ENCODE measurements at places on chromosomes 7 and 10.

DNA sequence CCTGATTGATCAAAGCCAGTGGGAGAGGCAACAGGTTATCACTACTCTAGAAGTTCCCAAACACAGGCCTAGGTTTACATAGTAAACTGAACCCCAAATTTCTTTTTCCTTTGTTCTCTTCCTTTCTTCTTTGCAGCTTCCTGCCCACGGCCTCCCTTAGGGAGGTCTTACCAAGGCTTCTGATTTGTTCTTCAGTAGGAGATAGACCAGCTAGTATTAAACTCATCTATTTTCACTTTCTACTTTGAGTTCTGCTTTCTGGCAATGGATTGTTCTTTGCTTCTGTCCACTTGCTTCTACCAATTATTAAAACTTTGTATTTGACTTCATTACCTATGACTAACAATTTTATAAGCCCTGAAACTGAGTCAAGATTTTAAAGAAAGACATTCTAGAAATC lies 251.2 kb upstream of the FZD1 start:
- no peak for DNase-seq

GRCh38 chr10:86960003-86960862 lies 1.8 kb downstream of the SNCG start:
- no peak for DNase-seq

DNA sequence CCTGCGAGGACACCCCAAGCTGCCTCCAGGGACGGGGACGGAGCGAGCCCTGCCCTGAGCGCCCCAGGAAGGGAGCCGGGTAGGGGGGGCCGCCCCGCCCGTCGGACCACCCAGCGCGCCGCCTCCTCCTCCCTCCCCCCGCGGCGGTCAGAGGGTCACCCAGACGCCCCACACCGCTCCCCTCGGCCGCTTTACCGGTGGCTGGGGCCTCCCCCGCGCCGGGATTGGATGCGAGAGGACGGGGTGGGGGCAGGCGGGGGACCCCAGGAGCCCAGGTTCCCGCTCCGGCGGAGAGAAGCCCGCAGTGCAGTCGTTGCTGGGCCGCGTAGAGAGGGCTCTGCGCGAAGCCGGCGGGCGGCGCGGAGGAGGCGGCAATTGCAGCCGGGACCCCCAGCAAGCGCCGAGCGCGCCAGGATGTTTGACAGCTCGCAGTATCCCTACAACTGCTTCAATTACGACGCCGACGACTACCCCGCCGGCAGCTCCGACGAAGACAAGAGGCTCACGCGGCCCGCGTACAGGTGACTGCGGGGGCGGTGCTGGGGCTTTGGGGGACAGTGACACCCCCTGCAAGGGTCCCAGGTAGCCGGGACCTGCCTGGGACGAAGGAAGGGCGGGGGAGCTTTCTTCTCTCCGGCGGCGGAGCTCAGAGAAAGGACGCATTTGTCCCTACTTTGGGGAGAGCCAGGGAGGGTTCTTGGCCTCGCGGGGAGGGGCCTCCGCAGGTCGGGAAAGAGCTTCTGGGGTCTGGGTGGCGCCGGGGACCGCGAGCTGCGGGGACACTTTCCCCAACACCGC lies at the start of gene FOXL3:
Gene FOXL3, plus strand, starts transcription at position 415 of the 798 bp plus-strand sequence. Its CDS starts 0 bp downstream, at position 415.
- DNase-seq: no peak

- DNase-seq: no peak
Measured at GRCh38 chr7:31855530-31855929, 168.5 kb downstream of the PPP1R17 start.

DNA sequence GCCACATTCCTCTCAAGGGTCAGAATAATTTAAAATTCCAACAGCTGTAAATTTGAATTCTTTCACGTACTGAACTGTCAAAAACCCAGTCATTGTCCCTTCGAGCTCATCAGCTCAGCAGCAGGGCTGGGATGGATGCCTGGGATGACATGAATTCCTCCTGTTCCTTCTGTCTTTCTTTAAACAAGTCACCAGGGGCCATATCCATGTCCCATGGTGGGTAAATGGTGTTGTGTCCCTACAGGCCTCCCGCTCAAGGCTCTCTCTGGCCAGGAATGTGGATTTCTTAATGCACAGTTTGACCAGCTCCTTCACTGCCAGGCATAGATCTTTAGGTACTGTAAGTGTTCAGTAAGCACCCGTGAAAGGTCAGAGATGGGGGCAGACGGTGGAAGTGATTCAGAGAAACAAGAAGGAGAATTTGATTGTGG lies 13.8 kb upstream of the TECPR1 start:
- DNase-seq: no peak

DNA sequence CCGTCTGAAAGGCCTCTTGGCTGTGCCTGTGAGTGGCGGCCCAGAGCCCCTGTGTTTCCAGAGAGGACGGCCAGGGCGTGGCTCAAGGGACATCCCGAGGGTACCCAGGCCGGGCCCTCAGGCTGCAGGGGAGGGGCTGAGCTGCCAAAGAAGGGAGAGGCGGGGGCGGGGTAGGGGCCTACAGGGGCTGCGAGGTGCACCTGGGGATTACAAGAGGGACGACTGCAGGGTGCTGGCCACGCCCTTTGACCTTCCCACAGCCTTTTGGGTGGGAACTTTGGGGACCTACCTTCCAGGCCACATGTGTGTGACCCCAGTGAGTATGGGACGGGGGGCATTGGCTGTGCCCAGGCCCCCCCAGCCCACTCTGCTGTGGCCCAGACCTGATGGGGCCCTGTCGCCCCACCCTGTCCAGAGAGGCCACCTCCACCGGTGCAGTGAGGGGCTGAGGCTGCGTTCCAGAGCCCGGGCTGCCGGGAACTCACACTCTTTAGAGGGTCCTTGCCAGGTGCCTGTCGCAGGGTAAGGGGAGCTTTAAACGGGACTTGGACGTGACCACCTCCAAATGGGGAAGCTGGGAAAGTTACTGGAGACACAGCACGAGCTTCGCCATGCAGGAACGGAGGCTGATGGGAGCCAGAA lies 19.0 kb upstream of the NKX6-2 start:
- no peak for DNase-seq

GRCh38 chr10:104308439-104308903 lies 29.8 kb downstream of the ITPRIP start:
- DNase-seq: no peak

DNA sequence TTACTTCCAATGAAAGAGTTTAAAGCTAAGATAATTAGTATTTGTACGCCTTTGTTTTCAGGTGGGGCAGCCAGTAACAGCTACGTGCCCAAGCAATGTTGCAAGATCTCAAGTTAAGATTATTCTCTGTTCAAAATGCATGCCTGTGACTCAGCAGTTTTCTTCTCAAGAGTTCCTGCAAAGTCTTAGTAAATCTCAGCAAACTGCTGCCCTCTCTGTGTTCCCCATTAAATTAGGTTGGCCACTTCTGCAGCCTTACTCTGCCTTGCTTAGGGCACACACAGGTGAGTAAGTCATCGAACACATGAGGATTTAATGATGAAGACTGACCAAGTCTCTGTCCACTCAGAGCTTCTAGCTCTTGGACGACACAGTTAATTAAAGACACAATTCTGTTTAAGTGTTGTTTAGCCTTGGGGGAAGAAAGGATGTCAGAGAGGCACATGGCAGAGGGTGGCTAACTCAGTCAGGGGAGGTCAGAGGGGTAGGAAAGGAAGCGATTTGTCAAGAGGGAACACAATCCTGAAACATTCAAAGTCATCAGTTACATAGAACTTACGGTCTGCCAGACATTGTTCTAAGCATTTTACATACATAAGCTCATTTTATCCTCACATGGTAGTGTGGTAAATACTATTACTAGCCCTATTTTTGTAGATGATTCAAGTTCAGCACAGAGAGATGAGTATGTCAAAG lies 20.2 kb upstream of the SLC35G1 start:
- no peak for DNase-seq

DNA sequence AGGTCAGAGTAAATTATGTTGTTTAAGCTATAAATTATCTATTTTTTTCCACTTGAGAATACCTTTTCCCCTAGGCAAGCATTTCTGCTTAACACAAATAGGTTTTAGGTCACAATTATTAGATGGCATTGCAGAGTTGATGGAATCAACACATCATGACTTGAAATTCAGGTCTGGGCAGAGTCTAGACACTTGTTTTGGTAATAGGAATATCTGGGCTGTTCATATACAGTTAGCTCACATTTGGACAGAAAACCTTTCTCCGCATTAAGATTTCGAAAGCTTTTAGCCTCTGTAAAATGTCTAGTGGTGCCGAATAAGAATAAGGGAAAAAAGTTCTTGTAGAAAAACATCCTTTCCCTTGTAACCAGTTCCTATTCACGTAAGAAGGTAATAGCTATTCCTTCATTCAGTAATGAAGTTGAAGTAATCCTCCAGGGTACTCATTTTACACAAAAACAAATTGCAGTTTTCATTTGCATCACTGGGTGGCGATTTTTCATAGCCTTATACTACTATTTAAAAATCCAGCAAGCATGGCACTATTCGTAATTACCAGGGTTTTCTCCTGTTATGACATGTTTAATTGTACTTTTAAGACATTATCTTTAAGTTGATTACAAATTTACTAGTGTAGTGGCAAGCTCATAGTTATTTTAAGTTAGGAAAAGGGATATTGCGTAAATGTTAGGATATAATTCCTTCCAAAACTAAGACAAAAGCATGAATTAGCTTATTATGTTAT lies 37.0 kb downstream of the RPA3 start:
- DNase-seq: peak; percentile 22

GRCh38 chr7:2433713-2434550 lies 30.5 kb downstream of the CHST12 start:
- no peak for DNase-seq

GRCh38 chr7:117704063-117704462 lies 169.2 kb downstream of the CTTNBP2 start:
- no peak for DNase-seq

- DNase-seq: no peak
Measured at GRCh38 chr10:44863344-44864047, 47.6 kb upstream of the TMEM72 start.

DNA sequence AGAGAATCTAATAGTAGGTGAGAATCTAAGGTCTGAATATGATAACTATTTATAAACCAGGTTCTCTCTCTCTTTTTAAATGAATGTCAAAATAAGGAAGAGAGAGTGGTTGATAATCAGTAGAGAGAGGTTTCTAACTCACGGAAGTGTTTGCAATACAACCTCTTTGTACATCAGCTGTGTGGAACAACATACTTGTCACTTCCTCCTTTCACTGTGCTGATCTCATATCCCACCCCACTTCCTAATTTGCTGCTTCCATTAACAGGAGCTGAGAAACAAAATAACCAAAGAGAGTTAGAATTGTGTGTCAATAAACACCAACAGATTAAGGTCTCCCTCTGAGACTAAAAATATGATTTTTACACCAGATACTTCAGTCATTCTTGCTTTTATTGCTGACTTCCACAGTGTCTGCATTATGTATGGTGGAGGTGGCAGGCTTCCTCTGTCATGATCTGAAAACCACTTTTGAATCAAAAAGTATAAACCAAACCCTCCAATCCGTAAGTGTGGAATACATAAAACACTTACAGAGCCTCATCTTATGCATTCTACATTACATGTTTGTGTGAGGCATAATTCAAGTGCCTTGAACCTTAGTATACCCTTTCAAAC lies 25.0 kb downstream of the CACUL1 start:
- no peak for DNase-seq

DNA sequence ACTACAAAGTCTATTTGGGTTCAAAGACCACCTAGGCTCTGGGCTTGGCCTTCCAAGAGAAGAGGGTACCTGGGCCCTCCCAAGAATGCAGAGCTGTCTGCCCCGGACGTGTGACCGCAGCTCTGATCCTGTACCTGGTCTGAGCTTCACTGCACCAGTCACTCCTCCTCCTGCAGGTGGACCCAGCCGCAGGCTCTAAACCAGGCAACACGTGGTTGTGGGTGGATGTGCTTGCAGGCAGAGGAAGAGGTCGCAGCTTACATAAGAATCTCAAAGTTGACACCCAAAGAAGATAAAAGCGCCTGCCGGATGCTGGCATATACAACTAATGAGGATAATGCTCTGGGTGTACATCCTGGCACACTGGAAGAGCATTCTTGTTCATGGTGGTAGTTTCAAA lies 9.4 kb upstream of the PFKP start:
- DNase-seq: no peak

GRCh38 chr7:7707246-7707645 lies 11.2 kb downstream of the RPA3 start:
- DNase-seq: no peak

- no peak for DNase-seq
Measured at GRCh38 chr7:46542076-46542475, 621.0 kb upstream of the IGFBP3 start.

DNA sequence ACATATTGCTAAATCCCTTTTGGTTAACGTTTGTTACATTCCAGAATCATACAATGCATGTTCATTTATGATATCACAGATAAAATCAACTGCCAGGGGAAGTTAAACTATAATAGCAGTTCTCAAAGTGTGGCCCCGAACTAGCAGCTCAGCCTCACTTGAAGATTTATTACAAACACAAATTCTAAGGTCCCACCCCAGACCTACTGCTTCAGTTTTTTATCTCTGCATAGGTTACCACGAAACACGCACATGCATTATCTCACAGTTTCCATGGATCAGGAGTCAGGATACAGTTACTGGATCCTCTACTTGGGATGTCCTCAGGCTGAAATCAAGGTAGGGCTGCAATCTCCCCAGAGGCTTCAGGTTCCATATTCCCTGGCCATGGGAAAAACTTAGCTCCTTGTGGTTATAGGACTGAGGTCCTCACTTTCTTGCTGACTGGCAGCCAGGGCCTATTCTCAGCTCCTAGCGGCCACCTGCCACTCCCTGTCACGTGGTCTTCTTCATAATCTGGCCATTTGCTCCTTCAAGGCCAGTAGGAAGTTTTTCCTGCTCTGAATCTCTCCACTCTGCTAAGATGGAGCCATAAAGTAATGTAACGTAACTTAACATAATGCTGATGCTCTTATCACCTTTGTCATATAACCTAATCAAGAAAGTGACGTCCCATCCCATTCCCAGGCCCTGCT lies 50.5 kb upstream of the YAE1 start:
- no peak for DNase-seq

GRCh38 chr10:61894133-61894532 lies 7.4 kb upstream of the ARID5B start:
- peak; percentile 19 for DNase-seq

DNA sequence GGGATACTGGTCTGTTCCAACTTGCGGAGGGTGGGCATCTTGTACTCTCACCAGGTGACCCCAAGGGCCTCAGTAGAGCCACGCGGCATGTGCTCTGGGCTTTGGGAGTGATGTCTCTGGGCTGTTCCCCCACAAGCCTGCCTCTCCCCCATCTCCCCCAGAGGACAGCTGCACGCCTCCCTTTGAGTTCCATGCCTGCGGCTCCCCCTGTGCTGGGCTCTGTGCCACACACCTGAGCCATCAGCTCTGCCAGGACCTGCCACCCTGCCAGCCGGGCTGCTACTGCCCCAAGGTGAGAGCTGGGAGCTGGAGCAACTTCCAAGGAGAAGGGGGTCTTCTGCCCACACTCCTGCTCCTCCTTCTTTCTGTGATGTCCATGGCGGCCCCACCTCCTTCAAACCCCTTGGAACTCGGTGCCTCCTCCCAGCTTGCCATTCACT lies 15.0 kb upstream of the ZNF862 start:
- no peak for DNase-seq

Data from activated naive CD4-positive, alpha-beta T cell treated with anti-CD3 and anti-CD28 coated beads, Interleukin-2, amount 50 U/mL, for 16 hours (primary cell).